ENCODE measurements at places on chromosomes 6 and 20.
A peak's percentile ranks its signal among the peaks of the same experiment; 100 is the strongest.

- no peak for DNase-seq
Observed at GRCh38 chr6:1850121-1850839, 240.6 kb downstream of the FOXC1 start.

DNA sequence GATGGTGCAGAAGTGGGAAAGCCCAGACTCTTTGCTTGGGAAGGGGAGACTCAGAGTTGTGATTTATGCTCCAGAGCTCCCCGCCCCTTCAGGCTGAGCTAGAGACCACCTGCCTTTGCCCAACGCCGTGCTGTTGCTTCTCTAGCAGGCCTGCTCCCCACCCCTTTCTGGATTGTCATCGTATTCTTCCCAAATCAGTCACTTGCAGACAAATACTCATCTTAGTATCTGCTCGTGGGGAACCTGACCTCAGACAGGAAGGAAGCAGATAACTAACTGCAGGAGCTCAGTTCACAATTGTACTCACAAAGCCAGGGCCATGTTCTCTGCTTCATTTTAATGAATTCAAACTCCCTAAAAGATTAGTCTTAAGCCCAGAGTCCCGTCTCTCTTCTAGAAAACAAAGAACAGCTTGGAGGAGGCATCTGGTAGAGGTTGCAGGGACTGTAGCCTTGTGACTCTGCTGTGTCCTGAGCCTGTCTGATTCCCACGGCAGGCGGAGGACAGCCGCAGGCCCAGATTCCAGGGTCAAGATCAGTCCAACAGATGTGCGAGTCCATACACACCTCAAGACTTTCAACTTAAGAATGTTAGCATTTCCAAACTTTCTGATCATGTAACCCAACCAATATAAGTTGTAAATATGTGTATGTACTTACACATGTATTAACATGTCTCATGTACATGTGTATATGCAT lies 57.2 kb upstream of the GGTLC1 start:
- no peak for DNase-seq

- no peak for DNase-seq
Observed at GRCh38 chr20:15081261-15081660, 743.8 kb upstream of the FLRT3 start.

GRCh38 chr20:60331688-60332300 lies 373.6 kb downstream of the CDH26 start:
- DNase-seq = no peak

DNA sequence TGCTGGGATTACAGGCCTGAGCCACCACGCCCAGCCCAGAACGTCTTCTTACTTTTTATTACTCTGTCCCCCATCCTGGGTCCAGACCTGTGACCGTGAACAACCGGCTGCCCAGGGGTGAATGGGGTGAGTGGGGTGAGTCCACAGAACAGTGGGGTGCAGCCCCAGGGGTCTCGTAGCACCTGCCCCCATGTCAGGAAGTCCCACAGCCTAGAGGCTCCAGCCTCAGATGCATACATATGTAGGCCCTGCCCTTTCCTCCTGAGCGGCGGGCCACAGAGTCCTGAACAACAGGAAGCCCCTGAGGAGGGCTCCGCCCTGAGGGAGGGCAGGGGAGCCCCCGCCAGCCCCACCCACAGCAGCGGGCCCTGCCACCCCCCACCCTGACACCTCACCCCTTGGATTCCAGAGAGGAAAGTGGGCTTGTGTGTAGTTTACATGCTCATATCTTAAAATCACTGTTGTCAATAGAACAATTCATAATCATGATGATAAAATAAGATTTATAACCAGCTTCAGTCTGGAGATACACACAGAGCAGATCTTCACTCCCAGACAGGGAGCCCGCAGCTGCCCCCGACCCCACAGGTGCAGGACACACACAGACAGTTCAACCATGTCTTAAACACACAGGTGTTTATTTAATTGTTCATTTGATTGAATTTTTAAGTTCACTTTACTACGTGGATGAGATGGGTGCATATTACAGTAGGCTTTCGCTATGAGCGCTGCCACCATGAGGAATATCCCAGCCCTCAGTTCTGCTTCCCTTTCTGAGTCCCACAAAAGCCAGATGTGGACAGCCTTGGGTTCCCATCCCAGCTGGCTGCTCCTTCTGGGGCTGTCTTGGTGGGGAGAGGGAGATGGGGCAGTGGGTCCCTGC lies 12.4 kb upstream of the GMEB2 start:
- DNase-seq = no peak

GRCh38 chr6:44128020-44128917 lies 915 bp downstream of the TMEM63B start:
- DNase-seq = peak; percentile 56

DNA sequence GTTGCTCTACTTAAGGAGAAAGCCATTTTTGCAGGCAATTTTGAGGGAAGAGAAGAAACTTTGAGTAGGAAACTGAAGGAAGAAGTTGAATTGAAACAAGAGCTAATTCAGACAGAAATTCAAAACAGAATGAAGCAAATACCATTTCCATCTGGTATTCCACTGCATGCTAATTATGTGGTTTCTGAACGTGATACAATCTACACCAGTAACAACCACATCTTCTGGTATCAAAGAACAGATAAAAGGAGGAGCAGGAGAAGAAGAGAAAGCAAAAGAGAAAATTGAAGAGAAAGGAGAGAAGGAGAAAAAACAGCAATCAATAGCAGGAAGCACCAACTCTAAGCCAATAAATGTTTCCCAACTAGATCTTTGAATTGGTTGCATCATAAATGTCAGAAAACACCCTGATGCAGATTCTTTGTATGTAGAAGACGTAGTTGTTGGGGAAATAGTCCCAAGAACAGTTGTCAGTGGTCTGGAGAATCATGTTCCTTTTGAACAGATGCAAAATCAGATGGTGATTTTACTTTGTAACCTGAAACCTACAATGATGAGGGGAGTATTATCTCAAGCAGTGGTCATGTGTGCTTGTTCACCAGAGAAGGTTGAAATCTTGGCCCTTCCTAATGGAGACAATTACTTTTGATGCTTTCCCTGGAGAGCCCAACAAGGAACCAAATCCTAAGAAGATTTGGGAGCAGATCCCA lies 132.4 kb downstream of the MACROD2 start:
- no peak for DNase-seq

DNA sequence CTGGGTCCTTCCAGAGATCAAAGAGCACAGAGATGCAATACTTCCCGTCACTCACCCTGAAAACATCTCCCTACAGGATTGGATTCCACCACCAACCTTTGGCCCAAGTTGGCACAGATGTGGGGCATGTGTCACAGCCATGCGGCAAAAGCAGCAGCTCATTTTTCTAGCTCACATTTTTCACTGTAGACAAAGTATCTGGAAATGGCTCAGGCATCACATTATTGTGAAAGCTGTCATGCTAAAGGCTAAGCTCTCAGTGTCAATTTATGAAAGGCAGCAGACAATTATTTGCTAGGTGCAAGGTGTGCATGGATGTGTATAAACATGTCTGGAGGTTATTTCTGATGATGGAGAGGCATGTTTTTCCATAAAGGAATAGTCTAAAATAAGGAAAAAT lies 248.8 kb upstream of the PRND start:
- DNase-seq = peak; percentile 45

DNA sequence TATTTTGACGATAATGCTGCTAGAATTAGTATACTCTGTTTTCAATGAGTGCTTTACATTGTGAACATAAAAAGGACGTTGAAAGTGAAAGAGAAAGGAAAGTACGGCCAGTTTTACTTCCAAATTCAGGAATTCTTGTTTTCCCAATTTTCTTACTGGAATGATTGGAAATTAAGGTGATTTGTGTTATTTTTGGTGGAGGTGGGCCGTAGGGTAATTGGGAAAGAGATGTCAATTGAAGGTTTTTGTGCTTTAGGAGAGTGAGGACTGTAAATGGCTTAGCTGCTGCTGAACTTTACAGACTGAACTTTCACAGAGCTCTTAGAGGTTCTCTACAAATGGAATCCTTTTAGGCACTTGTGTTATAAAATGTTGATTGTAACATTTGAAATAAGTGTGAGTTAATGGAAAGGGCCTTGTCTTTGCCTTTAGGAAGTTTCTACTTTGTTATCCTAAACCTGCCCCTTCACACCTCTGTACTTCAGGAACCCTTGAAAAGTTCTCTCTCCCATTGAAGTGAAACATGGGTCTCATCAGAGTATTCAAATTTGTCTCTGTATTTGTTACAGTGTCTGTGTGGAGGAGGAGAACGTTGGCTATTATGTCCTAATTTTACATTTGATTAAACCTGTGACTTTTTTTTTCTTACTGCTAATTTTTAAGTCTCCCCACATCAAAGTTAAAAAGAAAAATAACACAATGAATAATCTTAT lies 256.4 kb downstream of the ARID1B start:
- no peak for DNase-seq

DNA sequence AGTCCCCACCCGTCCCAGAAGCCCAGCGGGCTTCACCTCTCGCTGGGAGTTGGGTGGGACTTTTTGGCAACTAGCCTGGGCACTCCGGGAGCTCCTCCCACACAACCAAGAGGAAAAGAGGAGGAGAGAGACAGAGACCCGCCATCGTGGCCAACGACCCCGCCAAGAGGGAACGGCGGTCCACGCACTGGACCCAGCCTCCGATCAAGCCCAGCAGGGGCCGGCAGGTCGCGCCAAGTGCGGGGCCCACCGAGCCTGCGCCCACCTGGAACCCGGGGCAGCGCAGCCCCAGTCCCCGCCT lies 3.0 kb upstream of the TMEM14C start:
- DNase-seq = no peak

- DNase-seq = peak; percentile 75
Observed at GRCh38 chr6:168031411-168031971, 34.0 kb downstream of the KIF25 start.

DNA sequence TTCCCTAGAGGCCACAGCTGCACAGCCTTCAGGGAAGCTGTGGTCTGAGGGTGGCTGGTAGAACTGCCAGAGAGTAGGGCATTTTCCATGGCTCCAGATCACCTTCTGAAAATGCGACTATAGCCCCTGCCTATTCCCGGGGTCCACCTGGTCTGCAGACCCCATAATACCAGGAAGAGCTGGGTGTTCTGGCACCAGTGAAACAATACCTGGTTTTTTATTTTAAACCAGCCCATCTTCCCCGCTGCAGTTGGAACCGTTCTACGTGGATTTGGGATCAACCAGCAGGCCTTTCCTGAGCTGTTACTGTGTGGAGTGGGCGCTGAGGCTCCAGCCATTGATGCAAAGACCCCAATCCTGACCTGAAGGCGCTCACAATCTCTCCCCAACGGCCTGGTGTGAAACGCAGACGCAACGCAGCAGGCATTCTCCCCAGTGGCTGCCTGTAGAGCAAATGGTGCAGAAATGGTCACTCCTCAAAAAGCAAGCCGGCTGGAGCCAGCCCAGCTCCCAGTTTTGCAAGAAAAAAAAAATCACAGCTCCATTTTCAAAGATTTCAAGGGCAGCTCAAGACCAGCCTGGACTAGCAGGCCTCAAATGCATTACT lies 11.3 kb downstream of the NPEPL1 start:
- DNase-seq = no peak

- no peak for DNase-seq
Observed at GRCh38 chr20:47749339-47749738, 35.9 kb downstream of the SULF2 start.

GRCh38 chr6:41100871-41101287 lies 28.1 kb downstream of the NFYA start:
- no peak for DNase-seq

- DNase-seq = no peak
Observed at GRCh38 chr6:147137986-147138385, 66.2 kb upstream of the STXBP5 start.

DNA sequence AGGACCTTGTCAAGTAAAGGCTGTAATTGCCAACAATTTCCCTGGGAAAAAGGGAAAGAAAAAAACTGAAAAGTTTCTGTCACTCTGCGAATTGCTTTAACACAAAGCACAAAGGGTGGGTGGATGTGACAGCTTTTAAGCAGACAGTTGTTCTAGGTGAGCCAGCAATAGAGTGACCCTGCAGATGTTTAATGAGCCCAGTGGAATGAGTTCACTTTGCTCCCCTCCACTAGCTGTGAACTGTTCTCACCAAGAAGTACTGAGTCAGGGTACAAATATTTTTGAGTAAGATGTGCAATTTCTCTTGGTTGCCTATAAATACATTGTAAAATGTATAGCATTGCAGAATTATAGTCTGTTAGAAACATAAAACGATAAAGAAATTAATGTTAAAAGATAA lies 26.2 kb upstream of the LRRC1 start:
- DNase-seq = no peak

DNA sequence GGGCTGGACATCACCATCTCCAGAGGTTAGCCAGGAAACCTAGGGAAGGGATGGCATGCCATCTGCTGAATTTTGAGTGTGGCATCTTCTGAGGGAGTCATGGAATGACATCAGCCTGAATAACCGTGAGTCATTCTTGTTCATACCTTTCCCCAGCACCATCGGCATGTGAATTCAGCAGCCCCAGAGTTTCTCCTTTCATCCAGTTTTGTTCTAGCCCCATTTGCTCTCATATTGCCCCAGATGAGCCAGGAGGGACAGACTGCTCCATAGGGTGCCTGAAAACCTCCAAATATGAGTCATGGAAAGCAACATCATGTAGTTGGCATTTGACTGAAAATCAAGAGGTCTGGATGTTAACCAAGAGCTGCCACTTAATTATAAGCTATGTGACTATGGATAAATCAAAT lies 219.2 kb upstream of the SGK1 start:
- peak; percentile 87 for DNase-seq

DNA sequence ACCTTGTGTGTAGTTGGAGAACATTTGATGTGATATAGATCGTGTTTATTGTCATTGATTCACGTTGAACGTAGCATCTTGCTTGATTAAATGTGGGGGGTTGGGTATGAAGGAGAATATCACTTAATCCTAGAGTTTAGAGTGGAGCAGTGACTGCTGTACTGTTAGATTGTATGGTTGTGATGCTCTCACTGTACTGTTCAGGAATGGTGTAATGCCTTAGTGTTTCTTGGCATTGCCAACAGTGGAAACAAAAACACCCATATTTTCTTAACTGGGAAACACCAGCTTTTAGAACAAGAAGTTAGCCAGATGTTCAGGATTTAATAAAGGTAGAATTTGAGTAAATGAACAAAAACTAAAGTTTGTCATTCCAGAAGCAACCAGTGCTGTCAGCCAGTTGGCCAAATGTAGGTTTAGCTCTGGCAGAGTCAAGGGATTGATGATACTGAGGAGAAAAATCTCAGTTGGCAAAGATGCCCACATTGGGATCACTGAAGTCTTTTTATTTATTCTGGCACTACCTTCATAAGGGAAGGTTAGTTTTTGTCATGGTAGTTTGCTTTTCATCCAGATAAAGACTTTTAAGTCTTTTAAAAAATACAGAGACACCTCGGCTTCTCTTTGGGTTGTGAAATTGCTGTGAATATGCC lies 129.9 kb downstream of the JARID2 start:
- no peak for DNase-seq

All from AG08395 (cell line).